CD4-positive, alpha-beta T cell treated with Interleukin-17A for 1 hour (primary cell): ENCODE measurements at places on chromosomes 5 and 9.
A peak's percentile ranks its signal among the peaks of the same experiment; 100 is the strongest.

GRCh38 chr5:140549237-140550144, 2.0 kb downstream of the EIF4EBP3 start:
- DNase-seq, result peak; percentile 35

GRCh38 chr9:14340219-14340873, 26.4 kb upstream of the NFIB start:
- DNase-seq, result no peak

GRCh38 chr5:131530706-131531331, 104.2 kb downstream of the RAPGEF6 start:
- no peak for DNase-seq

GRCh38 chr9:77705636-77706035, 57.5 kb upstream of the GNA14 start:
- DNase-seq, result no peak

GRCh38 chr9:18371621-18372020, 102.3 kb upstream of the ADAMTSL1 start:
- DNase-seq, result no peak
